Stomach (tissue), 19 donors: ENCODE measurements at places on chromosomes 11 and 22. TPM values are rescaled to one million over a fixed set of nuclear protein-coding genes. Genes with fewer than 3 reads are reported as not detected.

The FGF19 gene
- not detected for total RNA-seq

The GRIA4 gene
- 2.8 TPM for total RNA-seq

DNA sequence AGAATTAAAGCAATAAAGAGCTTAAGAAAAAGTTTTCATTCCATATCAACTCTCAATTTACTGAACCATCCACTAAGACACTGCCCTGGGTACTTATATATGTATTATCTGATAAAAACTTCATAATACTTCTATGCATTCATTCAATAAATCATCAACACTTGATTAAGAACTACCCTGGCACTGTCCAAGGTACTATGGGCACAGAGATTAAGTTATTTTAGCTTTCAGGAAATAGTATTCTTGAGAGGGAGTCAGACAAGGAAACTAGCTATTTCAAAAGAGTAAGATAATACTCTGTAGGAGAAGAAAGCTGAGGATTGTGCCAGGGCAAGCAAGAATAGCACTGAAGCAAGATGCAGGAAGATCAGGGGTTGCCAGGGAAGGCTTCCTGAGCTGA, 640.8 kb downstream of the FAM181B start:
- DNase-seq, result no peak

- DNase-seq, result no peak
These were observed 83.1 kb downstream of the OR5AK2 start for GRCh38 chr11:57071829-57072228.

GRCh38 chr11:131136486-131136885, 220.2 kb upstream of the SNX19 start:
- DNase-seq, result no peak

DNA sequence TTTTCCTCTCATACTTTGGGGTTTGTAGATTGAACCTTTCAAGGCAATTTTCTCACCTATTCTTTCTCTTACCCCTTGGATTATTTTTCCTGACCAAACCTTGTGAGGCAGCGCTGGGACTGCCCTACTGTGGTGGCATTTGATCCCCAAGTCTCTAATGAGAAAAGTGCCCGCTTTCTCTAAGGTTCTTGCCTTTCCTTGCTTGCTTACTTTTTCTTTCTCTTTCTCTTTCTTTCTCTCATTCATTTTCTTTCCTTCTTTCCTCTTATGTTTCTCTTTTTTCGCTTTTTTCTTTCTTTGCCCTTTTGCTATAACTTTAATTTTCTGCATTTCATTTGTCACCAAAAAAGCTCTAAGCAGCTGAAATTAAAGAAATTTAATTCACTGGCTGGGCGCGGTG, 40.7 kb upstream of the ADSL start:
- DNase-seq, result no peak

- peak; percentile 55 for DNase-seq
These were observed 38.1 kb upstream of the POU2AF1 start for GRCh38 chr11:111417011-111417765.

DNA sequence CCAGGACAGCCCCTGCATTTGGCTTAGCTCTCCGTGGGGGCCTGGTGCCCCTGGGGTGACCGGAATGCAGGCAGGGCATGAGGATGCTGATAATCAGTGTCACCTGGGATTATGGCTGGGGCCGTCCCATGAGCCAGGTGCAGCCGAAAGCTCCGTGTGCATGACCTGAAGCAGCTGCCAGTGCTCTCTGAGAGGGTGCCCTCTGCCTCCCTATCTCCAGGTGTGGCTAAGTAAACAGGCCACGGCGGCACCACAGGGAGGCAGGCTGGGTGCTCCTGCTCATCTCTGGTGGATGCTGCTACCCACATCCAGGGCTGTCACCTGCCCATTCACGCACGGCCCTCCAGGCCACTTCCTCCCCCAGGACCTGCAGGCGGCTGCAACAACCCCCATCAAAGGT, 29.8 kb downstream of the DUSP8 start:
- no peak for DNase-seq
